ENCODE measurements at places on chromosomes 1 and 21.

GRCh38 chr1:1347026-1347595 lies 2.1 kb downstream of the DVL1 start:
- DNase-seq: no peak

GRCh38 chr1:193703655-193704054 lies 517.2 kb upstream of the B3GALT2 start:
- DNase-seq: no peak

- no peak for DNase-seq
Observed at GRCh38 chr1:109977657-109978378, 6.7 kb upstream of the AHCYL1 start.

DNA sequence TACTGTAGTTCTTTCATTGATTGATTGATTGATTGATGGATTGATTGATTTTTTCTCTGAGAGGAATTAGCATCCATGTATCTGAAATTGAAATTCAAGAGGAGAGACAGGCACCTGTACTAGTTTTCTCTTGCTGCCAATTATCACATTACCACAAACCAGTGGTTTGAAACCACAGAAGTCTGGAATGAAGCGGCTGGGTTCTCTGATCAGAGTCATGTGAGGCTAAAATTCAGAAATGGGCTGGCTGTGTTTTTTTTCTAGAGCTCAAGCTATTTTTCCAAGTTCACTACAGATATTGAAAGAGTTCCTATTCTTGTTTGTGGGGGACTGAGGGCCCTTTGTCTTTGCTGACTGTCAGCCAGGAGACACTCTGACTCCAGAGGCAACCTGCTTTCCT lies 10.0 kb downstream of the NBPF3 start:
- DNase-seq: no peak

- DNase-seq: no peak
Observed at GRCh38 chr1:99550198-99550597, 95.7 kb upstream of the PALMD start.

DNA sequence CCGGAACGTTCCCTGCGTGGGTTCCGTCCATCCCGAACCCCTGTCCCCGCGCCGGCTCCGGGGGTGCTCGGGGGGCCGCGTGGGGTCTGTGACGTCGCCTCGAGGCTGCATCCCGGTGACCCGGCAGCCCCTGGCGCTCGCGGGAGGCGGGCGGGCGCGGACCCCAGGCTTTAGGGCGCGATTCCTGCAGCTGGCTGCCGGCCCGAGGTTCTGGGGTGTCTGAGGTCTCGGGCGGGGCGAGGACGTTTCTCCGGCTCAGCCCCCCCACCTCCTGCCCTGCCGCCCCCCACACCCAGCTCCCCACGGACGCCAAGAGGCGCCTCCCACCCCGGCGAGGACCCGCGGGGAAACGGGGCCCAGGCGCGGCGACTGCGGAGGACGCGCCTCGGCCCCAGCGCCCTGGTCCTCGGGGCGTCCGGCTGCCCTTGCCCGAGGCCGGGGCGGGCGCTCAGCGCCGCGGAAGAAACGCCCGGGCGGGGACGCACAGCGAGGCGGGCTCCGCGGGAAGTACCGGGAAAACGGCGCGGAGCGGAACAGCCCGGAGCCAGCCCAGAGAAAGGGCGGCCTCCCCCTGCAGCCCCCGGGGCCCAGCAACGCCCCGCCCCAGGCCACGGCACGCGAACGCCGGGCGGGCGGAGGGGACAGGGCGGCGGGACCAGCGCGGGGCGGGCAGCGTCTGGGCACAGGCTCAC lies 1.3 kb upstream of the PCBP3 start:
- no peak for DNase-seq

DNA sequence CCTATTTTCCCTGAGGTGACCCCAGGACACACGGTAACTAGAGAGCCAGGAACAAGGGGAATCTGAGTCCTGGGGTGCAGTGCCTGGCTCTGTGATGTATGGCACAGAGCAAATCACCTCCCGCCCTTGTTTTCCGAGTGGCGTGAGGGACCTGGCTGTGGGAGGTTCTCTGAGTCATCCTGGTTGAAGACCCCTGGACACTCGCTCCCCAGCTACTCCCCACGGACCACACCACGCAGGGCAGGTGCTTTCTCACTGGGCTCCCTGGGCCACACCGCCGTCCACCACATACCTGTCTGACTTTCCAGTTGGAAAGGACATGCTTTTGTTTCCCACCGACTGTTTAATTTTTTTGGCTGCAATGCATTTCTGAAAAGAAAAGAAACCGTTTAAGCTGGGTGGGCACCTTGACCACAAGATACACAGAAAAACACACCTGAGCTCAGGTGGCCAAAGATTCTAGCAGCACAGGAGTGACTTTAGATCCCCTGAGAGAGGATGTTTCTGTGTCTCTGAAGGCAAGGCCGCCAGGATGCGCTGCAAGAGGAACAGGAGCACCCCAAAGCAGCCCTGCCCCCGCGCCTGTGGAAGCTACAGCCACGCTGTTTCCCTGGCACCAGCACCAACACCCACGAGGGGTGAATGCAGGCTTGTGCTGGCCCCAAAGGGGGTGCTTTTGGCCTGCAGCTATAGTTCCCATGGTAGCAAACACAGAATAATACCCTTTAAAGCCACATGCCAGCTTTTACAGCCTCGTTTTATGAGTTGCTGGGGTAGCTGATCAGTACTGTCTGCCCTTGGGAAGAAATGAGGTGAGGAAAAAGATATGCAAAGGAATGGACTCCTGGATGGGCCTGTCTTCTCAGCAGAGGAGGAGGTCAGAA lies 8.1 kb upstream of the SRM start:
- no peak for DNase-seq

DNA sequence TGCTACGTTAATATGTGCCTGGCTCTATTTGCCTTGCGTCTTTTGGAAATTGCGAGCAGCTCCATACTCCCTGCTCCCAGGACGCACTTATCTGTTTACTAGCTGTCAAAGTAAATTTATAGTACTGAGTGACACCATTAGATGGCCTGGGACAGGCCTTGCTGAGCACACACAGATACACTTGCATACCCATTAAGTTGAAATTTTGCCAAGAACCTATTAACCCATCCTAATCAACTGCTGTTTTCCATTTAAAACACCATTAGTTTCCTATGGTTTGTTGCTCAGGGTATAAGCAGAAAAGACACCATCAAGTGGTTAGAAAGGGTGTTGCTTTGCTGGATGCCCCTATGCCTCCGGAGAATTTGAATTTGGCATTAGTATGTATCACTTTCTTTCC lies 187.3 kb downstream of the SLC44A5 start:
- no peak for DNase-seq

DNA sequence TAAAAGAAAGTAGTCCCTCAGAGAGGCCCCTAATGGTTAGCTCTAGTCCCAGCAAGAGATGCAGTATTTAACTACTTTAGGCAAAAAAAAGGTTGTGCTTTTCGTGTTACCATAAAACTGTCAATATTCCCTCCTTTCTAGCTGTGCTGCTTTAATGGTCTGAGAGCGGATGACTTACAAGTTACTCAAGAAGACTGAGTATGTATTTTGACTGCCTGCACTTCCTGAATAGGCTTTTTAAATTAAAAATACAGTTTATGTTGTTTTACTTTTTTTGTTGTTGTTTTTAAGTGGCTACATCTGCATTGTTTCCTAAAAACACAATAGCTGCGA lies 152.2 kb downstream of the NFIA start:
- no peak for DNase-seq

GRCh38 chr1:223253916-223254315 lies 110.1 kb downstream of the SUSD4 start:
- no peak for DNase-seq

DNA sequence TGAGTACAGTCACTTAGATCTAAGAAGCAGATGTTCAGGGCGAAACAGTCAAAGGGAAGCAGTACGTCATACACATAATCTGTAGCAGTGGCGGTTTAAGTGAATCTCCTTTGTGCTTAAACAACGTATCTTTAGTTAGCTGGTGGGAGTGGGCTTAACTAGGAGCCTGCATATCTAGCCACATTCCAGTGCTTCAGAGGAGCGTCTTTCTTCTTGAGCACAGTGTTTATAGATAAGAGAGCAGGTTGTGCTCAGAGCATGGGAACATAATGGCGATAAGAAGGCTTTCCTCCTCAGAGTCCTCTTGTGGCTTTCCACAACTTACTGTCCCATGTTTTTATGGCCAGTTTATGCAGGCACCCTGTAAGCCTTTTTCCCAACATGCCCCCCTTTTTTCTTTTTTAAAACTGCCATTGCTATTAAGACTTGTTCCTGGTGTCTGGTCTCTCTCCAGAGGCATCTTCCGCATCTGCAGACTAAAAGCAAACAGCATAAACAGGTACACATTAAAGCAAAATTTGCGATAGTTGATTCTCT lies 3.2 kb downstream of the DAP3 start:
- DNase-seq: no peak

- DNase-seq: no peak
Observed at GRCh38 chr21:24205319-24205718, 1402.0 kb downstream of the MRPL39 start.
